ENCODE measurements at places on chromosomes 5 and 9.

GRCh38 chr9:32571969-32572899 lies 725 bp downstream of the NDUFB6 start:
- peak overlapping the region; percentile 86 for H3K4me3 ChIP-seq
- H3K27me3 ChIP-seq = no peaks in the 10 kb centered on the region
- no peak overlapping the region for H3K27ac ChIP-seq
- DNase-seq = no peak
- no peaks in the 10 kb centered on the region for H3K4me1 ChIP-seq

DNA sequence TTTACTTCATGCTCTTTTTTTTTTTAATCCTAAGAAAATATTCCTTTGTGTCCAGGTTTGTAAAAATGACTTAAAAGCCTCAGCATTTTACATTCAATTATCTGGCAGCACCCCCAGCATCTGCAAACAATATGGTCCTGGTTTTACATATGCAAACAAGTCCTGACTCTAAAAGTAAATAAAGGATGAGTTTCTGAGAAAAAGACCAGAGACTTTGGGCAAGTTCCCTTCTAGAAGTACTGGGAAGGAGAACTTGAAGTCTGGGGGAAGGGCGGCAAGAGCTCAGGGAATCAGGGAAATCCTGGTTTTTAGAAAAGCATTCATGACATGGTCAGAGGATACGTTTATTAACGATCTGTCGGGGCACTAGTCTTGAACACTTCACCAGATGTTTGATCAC lies 25.8 kb downstream of the COL23A1 start:
- peaks cover 5% of the 10 kb centered on the region for H3K4me1 ChIP-seq
- H3K4me3 ChIP-seq = no peak overlapping the region
- no peak overlapping the region for H3K27ac ChIP-seq
- no peak for DNase-seq

- no peaks in the 10 kb centered on the region for H3K4me1 ChIP-seq
- H3K27me3 ChIP-seq = no peaks in the 10 kb centered on the region
- no peak overlapping the region for H3K27ac ChIP-seq
- H3K36me3 ChIP-seq = no peaks in the 10 kb centered on the region
- no peak overlapping the region for H3K4me3 ChIP-seq
- no peak for DNase-seq
Measured at GRCh38 chr9:7906783-7907550, 107.4 kb upstream of the DMAC1 start.

- H3K27me3 ChIP-seq = no peaks in the 10 kb centered on the region
- H3K36me3 ChIP-seq = no peaks in the 10 kb centered on the region
- H3K4me3 ChIP-seq = no peak overlapping the region
- no peak overlapping the region for H3K27ac ChIP-seq
- no peak for DNase-seq
Measured at GRCh38 chr9:80440724-80441123, 869.0 kb downstream of the TLE4 start.

GRCh38 chr9:83199240-83199639 lies 136.3 kb upstream of the RASEF start:
- no peak overlapping the region for H3K4me3 ChIP-seq
- H3K27ac ChIP-seq = no peak overlapping the region
- H3K4me1 ChIP-seq = no peaks in the 10 kb centered on the region
- no peaks in the 10 kb centered on the region for H3K27me3 ChIP-seq
- no peak for DNase-seq
- H3K36me3 ChIP-seq = no peaks in the 10 kb centered on the region

DNA sequence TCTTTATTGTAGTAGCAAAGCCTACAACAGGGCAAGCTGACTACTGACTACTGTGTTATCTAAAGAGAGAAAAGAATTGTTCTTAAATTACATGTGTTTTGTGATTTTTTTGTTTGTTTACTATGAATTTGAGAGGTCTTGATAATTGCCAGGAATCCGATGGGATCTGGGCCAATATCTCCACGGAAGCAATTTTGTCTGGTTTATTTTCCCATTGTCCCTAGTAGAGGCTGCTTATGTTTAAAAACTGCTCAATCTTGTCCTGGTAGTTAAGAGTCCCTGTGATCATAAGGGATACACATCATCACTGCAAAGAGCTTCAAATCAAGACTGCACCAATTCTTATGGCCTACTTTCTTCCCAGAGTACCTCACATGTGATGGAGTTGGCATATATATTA lies 94.4 kb downstream of the GLDC start:
- H3K4me1 ChIP-seq = no peaks in the 10 kb centered on the region
- H3K4me3 ChIP-seq = no peak overlapping the region
- H3K27ac ChIP-seq = no peak overlapping the region
- no peaks in the 10 kb centered on the region for H3K27me3 ChIP-seq
- DNase-seq = no peak
- H3K36me3 ChIP-seq = peaks cover 11% of the 10 kb centered on the region

- DNase-seq = no peak
- peaks cover 3% of the 10 kb centered on the region for H3K36me3 ChIP-seq
- no peaks in the 10 kb centered on the region for H3K4me1 ChIP-seq
- H3K4me3 ChIP-seq = no peak overlapping the region
- H3K27me3 ChIP-seq = no peaks in the 10 kb centered on the region
- H3K27ac ChIP-seq = no peak overlapping the region
Measured at GRCh38 chr5:6659941-6660684, 26.9 kb downstream of the SRD5A1 start.

GRCh38 chr9:34254966-34255825 lies 73.9 kb downstream of the KIF24 start:
- no peaks in the 10 kb centered on the region for H3K27me3 ChIP-seq
- no peak for DNase-seq
- H3K4me1 ChIP-seq = no peaks in the 10 kb centered on the region
- peaks cover 8% of the 10 kb centered on the region for H3K36me3 ChIP-seq
- H3K27ac ChIP-seq = no peak overlapping the region
- no peak overlapping the region for H3K4me3 ChIP-seq

DNA sequence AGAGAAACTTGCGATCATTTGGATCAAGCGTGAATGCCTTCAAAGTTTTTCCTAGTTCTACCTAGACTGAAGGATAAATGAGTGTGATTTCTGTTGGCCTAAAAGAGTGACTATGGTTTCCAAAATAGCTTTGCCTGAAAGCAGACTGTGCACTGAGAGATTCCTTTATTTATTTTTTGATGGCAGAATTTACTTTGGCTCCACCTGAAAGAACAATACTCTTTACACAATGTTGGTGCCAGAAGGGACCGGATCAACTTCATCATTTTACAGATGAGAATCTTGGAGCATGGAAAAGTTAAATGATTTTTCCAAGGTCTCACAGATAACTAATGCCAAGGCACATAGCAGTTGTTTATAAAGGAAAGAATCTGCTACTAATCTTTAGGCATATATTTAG lies 199.6 kb downstream of the KCTD16 start:
- no peaks in the 10 kb centered on the region for H3K27me3 ChIP-seq
- DNase-seq = no peak
- H3K4me3 ChIP-seq = no peak overlapping the region
- no peaks in the 10 kb centered on the region for H3K36me3 ChIP-seq
